Bronchial epithelial cell (primary cell): ENCODE measurements at places on chromosomes 4 and X.

- DNase-seq, result no peak
Measured at GRCh38 chr4:138344054-138344453, 101.9 kb upstream of the SLC7A11 start.

DNA sequence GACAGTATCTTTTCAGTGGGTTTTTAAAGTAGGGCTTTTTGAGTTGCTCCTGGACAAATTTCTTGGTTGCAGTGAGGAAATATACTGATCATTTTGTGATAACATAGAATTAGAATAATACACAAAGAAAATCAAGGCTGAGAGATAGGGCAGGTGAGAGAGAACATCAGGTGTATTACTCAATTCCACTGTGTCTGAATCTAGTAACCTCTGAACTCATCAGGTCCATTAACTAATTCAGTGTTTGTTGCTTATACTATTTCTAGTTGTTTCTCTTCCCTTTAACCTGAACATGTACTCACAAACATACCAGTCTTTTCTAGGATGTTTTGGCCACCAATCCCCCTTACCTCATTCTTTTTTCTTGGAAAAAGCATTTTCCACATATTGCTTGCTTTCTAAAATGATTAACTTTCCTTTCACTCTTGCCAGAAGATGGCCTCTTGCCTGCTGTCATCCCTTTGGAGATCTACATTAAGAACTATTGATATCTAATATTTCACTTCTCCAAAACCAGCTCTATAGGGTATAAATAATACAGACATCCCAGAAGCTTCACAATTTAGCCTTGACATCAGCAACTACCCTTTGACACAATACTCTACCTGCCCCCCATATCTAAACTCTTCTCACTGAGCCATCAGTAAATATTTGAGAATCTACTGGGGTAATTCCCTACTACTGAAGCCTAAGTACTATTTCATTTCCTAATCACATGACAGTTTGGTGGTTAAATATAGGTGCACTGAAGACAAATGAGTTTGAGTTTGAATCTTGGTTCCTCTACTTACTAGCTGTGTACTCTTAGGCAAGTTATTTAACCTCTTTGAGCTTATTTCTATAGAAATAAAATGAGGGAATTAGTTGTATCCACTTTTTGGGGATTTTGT, 470.8 kb upstream of the IGFBP7 start:
- no peak for DNase-seq

GRCh38 chr4:146890301-146890700, 55.4 kb downstream of the TTC29 start:
- no peak for DNase-seq

GRCh38 chrX:124455966-124456365, 109.6 kb downstream of the SH2D1A start:
- DNase-seq, result no peak

- DNase-seq, result peak; percentile 54
Measured at GRCh38 chrX:105876658-105877057, 54.3 kb downstream of the NRK start.

DNA sequence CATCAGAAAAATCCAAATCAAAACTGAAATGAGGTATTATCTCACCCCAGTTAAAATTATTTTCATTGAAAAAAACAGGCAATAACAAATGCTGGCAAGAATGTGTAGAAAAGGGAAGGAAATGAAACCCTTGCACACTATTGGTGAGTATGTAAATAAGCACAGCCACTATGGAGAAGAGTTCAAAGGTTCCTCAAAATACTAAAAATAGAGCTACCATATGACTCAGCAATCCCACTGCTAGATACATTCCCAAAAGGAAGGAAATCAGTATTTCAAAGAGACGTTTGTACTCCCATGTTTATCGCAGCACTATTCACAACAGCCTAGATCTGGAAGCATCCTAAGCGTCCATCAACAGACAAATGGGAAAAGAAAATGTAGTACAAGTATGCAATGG, 932.4 kb downstream of the PCDH18 start:
- DNase-seq, result no peak

- DNase-seq, result peak; percentile 90
Measured at GRCh38 chr4:80213117-80213815, 16.0 kb downstream of the PRDM8 start.

DNA sequence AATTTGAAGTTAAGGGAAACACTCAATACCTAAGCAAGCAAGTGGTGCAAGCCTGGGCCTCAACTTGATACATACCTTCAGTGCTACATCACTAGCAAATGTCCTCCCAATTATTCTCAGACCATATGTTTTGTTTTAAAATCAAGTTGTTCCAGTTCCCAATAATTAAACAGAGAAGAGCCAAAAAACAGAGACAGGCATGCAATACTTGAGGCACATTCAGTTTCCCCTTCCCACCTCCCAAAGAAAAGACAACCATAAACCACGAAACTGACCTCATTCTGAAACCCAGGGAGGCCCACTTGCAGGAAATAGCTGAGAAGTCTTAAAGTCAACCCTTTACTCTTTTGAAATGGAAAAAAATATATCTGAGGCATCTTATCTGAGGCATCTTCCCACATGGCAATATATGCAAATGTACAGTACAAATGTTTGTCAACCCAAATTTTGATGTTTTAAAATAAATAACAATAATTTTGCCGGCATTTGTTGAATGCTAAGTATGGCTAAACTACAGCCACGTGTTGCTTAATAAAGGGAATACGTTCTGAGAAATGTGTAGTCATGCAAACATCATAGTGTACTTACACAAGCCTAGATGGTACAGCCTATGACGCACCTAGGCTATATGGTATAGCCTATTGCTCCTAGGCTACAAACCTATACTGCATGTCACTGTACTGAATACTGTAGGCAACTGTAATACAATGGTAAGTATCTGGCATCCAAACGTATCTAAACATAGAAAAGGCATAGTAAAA, 147.5 kb downstream of the TSPAN5 start:
- DNase-seq, result peak; percentile 74

DNA sequence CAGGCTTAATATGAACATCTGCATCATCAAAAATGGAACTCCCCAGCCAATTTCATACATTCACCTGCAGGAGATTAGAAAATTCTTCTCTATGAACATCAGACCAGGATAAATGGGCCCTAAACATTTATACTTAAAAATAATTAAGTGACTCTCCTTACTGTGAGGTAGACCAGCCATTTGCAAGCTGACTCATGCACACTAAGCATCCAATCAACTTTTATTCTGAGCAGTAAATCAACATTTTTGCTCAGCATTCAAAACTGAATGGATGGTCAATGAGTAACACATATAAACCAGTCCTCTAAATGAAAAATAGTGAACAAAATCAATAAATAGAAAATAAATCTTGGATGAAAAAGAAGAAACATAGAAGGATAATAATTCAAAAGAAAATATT, 19.9 kb upstream of the PCDH10 start:
- DNase-seq, result no peak

DNA sequence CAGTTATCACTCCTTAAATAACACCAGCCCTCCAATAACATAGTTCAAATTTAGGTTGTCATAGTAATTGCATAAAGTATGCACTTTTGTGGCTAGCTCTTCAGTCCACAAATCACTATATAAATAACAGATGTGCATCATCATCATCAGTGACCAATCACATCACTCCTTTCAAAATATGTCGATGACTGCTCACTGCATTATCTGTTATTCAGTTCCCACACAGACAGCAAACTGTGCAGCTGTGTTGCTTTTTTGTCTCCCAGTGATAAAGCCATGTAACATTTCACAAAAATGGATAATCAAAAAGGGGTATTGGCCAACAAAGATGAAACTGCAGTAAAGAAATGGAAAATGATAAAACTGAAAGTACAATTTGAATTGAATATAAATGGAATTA, 205.4 kb downstream of the DCLK2 start:
- DNase-seq, result no peak

- peak; percentile 77 for DNase-seq
Measured at GRCh38 chr4:122671919-122672490, 51.1 kb upstream of the IL21 start.

DNA sequence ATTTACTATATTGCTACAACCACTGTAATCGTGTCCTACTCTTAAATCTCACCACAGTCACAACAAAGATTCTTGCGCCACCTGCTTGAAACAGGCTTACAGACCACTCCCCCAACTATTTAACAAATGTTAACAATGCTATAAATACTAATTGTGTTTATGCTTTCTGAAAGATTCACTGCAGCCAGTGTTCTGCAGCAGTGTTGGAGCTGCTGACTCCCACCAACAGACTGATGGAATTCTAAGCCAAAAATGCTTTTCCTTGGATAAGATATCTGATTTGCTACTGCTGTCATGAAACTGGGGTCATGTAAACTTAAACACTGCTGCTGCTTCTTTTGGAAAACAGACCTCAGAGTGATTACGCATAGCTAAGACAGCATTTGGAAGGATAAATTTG, 244.2 kb upstream of the MAB21L2 start:
- DNase-seq, result no peak

DNA sequence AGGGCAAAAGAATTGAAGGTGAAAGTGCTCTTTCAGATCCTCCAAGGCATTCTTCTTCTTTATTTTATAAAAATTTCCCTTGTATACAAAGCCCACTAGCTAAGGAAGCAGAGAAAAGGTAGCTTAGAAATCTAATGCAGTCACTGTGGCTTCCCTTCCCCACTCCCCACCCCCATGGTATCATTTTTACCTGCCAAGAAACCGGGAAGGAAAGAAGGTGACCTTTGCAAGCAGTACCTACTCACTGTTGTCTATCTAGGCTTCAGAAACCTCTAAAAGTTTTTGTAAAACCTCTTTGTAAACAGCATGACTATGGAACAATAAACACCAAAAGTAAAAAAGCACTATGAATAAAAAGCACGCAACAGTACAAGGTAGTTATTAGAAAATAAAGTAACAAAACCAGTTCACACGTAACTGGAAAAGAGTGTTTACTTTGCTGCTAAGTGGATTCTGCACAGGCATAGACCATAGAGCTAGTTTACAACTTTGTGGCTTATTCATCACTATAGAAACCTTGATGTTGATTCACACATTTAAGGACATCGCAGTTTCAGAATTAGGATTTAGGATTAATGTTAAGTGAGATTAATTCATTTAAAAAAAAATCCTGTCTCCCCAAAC, 109.6 kb upstream of the FTHL17 start:
- peak; percentile 76 for DNase-seq

GRCh38 chr4:106373026-106373425, 4.4 kb upstream of the GIMD1 start:
- no peak for DNase-seq

DNA sequence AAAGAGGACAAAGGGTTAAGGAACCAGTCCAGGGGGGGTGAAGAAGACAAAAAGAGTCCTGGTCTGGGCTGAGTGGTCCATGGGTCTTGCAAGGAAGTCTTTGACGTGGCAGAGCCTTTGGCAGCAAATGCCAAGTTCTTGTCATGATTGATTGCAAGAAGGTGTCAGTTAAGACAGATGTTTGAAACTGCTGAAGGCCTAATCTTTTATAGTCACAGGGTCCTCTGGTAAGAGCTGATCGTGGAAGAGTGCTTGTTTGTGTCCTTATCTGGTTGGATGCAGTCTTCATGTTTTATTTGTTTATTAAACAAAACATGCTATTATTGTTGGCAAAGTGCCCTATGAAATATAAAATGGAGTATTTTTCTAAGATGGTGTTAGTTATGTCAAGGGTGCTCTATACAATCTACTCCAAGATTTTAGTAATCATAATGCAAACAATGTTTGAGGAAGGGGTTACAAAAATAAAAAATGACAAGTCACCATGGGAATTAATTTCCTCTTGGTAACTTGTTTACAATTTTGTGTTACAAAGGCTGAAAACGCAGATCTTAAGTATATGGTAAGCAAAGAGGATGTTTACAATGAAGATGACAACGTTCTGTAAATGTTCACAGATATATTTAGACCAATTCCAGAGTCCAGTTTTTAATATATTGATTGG, 85.9 kb downstream of the MAGED4 start:
- DNase-seq, result no peak
